ENCODE measurements at places on chromosomes 12 and 14.

DNA sequence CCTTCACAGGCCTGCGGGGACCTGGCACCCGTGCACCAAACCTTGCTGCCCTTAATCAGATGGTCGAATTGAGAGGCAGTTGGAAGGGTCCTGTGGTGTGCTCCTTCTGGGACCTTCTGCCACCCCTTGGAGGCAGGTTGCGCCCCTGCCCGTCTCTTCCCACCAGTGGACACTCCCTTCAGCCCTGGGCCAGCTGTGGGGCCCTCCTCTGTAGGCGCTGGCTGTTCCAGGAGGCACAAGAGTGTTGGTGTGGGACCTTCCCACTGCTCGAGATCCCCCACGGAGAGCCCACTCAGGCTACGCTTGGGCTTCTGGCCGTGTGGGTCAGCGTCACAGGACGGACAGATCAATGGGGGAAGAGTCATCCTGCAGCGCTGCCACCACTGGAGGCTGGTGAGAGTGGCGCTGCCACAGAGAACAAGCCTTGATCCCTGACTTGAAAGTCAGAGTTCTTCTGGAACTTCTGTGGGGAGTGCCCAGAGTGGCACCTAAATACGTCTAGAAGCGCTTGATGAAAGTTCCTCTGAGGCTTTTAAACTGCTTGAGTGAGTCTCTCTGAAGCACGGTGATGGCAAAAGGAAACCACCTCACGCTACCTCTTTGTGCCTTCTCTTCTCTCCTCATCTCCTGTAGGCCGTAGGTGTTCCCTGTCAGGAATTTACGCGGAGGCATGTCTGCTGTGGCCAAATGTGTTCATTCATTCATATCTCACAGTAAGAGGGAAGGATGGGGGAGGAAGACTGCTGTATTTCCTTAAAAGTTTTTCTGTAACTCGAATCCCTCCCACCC lies 48.3 kb downstream of the TRAF3 start:
- no peak for DNase-seq

- DNase-seq, result no peak
Observed at GRCh38 chr12:18859400-18859799, 121.5 kb downstream of the CAPZA3 start.

DNA sequence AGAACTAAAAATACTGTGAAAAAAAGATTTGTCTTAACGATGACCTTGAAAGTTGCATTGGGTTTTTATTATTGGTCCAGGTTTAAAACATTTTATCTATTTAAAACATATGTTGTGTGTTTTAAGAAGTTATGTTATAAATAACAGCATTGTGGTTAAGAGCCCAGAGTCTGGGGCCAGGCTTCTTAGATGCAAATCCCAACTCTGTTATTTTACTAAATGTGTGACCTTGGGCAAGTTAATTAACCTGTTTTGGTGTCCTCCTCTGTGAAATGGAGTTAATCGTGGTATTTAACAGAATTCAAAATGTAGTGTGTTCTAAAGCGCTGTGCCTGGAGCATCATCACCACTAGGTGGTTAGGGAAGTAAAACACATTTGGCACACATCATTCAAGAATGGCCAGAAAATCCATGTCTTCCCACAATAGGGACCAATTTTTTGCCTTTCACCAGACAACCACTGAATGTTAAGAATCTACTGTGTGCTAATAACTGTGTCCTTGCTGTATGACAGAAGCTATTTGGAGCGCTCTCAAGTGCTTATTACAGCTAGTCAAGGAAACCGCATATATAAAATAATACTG lies 133.3 kb downstream of the MON2 start:
- no peak for DNase-seq

DNA sequence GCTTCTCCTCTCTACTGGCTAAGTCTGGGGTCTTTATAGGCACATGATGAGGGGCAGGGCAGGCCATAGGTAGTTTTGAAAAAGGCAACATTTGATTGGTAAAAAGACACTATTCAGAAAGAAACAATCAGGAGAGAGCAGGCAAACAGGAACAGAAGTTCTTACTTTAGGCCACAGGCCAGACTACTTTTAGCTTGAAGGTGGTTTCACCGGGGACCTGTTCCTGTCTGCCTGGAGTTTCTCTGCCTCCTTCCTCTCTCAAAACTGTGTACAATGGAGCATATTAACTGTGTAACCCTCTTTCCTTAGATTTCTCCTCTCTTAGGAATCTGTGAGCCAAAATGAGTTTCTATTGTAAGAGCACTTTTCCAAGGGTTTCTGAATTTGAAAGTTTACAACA lies 167.9 kb upstream of the AVPR1A start:
- no peak for DNase-seq

- DNase-seq, result no peak
Observed at GRCh38 chr12:73863546-73863945, 674.1 kb upstream of the ATXN7L3B start.

GRCh38 chr12:32115404-32116104 lies 8.9 kb downstream of the BICD1 start:
- peak; percentile 55 for DNase-seq

DNA sequence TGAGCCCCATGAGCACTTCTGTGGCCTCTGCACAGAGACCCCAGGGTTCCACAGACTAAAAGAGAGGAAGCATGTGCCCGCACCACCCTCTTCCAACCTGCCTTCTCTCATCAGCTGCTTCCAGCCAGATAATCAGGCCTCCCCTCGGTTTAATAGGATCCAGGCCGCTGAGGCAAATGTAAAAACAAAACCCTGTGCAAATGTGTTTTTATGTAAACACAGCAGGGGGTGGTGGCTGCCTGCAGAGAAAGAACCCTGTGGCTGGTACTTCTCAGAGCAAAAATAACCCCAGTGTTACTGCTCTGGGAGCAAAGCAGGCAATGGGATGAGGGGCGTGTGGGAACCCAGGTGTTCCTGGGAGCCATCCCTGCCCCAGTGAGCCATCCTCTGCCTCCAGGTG lies 46.2 kb downstream of the WSCD2 start:
- DNase-seq, result no peak

- no peak for DNase-seq
Observed at GRCh38 chr12:101200824-101201223, 9.2 kb downstream of the SLC5A8 start.

DNA sequence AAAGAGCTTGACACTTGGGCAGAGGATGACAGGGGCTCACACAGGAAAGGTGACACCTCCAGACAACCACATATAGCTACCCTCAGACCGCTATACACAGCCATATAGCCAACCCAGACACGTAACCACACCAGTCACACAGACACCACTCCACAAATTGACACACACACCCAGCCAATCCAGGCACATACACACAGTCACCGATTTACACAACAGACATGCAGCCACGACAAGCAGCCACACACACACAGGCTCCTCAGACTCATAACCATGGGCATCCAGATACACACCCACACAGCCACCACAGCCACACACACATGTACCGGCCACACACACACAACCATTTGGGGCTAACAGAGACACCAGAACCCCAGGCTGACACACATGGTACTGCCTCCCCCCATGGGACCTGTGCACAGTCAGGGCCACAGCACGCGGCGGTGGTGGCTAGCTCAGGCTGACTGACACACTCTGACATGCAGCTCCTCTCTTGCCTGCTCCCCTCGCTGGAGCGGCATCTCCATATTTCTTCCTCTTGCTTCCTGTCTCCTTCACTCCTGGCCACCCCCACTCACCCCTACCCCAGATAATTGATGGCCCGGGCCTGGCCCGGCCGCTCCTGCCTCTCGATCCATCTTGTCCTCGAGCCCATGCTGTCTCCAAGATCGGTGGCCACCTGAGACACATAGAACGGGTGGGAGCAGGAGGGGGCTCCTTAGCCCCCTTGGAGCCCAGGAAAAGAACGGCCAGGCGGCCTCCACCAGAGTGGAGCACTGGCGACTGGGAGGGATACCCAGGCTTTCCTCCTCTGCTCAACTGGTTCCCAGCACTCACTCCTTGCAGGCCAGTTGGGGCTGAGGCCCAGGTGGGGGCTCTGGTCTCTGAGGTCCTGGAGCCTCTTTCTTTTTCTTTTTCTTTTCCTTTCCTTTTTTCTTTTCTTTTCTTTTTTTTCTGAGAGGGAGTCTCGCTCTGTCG lies 6.0 kb upstream of the SHMT2 start:
- DNase-seq, result no peak

DNA sequence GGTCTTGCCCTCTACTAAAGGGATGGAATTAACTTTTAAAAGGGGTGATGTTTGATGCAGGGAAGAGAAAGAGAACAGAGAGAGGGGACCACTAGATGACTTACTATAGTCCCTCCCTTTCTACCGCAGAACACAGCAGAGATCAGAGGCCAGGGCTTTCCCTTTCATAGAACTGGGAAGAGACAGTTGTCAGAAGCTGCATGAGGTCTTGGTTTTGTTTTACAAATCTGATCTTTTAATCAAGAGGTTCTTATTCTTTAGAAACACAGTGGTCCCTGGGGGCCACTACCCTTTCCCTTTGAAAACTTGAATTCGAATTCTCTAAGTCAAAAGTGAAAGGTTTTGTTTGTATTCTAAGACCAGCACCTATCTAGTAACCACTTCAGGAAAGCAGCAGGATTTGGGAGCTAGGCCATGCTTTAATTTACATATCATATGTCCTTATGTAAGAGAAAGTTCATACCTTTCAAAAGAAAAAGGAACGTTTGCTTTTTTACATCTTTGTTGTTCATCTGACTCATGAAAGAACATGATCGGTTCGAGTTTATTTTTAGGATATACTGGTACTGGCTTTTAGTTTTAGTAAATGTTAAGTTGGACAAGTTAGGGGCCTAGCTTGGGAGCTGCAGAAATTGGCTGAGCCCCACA lies 6.3 kb downstream of the FBXL14 start:
- peak; percentile 57 for DNase-seq

- no peak for DNase-seq
Observed at GRCh38 chr14:83019744-83020414, 1486.2 kb upstream of the SEL1L start.

DNA sequence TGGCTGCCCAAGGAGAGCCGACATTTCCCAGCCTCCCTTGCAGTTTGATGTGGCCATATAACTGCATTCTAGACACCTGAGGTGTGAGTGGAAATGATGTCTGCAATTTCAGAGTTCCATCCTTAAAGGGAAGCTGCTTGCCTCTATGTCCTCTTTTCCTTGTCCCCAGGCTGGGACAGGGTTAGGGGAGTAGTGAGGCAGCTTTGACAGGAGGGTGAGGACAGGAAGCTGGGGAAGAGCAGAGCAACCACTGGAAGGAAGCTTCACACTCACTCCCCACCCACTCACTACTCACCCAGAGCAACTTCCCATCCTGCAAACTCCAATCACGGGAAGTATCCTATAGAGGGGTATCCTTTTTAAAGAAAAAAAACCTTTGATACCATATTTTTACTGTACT lies 28.9 kb upstream of the LTA4H start:
- DNase-seq, result no peak

- no peak for DNase-seq
Observed at GRCh38 chr12:89062996-89063395, 289.3 kb downstream of the DUSP6 start.

GRCh38 chr12:7092229-7092985 lies at the start of gene C1R:
Gene C1R, minus strand, starts transcription at chr12:7092445. Its CDS starts 57 bp downstream, at chr12:7092388.
- peak; percentile 42 for DNase-seq

DNA sequence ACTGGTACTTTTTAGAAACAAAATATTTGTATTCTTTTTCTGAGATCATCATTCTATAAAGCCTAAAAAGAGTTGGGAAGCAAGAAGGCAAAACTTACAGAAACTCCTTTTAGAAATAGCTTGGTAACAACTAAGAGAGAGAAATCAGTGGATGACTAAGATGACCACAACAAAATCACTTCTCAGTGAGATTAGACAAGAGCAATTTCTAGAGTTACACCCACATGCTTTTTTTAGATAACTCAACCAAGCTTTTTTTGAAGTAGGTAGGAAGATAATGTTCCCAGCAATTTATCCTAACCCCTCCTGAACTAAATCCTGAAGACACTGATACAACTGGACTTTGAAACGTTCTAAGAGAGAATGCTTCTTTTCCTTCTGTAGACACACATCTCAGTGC lies 576.4 kb downstream of the SLC6A15 start:
- no peak for DNase-seq

DNA sequence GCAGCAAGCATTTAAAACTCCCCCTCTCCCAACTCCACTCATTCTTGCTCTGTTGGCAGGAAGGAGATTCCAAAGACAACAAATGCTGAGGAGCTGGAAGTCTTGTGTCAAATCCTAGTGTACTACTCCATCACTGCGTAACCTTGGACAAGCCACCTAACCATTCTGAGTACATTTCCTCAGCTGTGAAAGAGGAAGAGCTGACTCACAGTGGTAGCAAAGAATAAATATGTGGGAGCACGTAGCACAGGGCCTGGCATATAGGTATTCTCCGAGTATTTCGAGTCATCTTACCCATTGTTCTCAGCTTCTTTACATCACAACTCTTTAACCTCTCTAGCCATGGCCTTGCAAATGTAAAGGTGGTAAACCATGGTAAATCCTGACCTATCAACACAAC lies 28.7 kb downstream of the EGLN3 start:
- no peak for DNase-seq

- peak; percentile 76 for DNase-seq
Observed at GRCh38 chr12:109458771-109459208, 18.3 kb downstream of the KCTD10 start.

DNA sequence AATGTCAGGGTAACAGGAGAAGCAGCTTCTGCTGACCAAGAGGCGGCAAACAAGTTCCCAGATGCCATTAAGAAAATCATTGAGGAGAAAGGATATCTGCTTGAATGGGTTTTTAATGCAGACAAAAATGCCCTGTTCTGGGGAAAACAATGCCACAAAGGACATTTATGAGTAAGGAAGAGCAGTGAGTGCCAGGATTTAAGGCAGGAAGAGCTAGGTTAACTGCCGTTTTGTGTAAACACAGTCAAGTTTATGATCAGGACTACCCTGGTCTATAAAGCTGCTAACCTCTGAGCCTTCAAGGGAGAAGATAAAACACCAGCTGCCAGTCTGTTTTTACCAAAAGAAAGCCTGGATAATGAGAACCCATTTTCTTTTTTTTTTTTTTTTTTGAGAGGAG lies 8.5 kb downstream of the MAPKAPK5 start:
- DNase-seq, result no peak

DNA sequence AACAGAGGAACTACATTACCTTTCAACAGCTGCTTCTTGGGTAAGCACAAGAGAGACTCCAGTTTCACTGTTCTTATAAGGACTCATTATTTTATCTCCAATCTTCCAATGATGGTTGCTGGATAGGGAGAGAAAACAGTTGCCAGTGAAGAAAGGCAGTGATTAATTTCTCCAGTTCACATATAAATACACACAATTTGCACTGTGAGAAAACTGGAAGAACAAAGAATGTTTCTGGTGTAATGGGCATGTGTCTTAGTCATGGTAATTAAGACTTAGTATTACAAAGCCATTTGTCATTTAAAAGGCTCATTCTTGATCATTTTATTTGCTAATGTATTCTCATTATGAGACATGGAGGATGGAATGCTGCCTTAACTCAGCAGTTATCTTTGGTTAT lies 78.0 kb upstream of the FAR2 start:
- DNase-seq, result no peak

DNA sequence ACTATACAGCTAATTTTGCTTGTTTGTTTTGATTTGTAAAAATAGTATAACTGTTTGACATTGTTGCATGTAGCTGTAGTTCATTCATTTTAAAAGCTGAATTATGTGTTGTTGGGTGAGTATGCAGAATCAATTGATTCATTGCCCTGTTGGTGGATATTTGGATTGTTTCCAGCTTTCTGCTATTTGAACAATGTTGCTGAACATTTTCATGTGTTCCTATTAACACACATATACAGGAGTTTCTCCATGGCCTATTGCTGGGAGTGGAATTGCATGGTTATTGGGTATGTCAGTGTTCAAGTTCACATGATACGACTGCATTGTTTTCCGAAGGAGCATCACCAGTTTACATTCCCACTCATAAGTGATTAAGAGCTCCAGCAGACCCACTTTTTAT lies 75.3 kb downstream of the SRGAP1 start:
- no peak for DNase-seq
